ENCODE measurements at places on chromosomes 16 and 17.

DNA sequence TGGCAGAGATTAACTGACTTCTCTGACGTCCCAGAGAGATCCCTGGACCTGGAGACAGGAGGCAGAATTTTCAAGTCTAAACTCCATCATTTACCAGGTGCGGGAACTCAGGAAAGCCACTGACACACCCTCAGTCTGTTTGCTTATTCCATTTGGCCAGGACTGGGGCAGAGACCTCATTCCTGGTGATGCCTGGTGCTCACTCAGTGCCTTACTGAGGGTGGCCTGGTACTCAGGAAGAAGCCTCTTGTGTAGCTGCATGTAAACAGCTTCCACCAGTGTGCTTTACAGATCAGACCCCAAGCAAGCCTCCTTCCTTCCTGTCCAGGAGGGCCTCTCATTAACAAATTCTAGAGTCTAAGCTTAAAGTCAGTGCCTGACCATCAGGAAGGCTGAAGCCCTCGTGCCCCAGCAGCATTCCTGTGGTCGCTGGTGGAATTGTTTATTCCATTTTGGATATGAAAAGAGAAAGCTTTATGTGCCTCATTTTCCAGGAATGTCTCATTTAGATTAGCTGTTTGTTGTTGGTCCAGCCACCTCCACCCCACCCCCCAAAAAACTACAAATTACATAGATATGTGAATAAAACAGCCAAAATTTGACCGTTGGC, 236.1 kb upstream of the CDH5 start:
- DNase-seq = no peak

DNA sequence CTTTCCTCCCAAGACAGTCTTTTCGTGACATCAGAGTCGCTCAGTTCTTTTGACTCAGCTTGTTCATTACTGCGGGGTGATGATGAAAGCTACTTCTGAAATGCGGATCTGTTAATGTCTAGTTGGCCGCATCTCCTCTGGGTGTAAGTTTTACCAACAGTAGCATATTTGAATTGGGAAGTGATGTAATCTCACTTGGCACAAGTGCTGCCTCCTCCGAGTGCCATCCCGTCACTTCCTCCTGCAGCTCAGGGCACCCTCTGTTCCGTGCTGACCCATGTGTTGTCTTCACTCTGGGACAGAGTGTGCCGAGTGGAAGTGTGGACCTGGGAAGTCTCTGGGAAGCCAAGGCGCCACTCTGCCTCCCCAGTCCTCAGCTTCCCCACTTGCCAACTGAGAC, 8.9 kb downstream of the ADAD2 start:
- no peak for DNase-seq

GRCh38 chr17:1362964-1363363, 37.1 kb downstream of the YWHAE start:
- no peak for DNase-seq

GRCh38 chr16:81569361-81570034, 124.9 kb downstream of the CMIP start:
- DNase-seq = no peak

DNA sequence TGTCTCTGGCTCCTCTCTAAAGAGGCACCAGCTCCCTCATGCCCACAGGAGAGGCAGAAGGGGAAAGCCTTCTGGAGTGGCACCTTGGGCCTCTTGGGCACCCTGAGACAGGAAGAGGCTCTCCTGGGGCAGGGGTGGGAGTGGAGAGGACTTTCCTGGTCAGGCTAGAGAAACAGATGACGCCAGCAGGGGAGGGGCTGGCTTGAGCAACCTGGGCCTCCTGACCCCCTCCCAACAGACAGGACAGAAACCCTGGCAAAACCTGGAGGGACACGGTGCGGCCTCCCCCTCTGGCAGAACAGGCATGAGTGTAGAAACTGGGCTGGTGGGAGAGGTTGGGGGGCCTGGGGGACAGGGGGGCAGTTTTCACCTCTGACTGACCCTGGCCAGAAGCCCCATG, 6.1 kb downstream of the SMIM5 start:
- DNase-seq = no peak

GRCh38 chr16:24523569-24523968, 15.8 kb upstream of the RBBP6 start:
- no peak for DNase-seq

Measured in activated T-cell treated with anti-CD3 and anti-CD28 coated beads for 24 hours (primary cell).